ENCODE measurements at places on chromosomes 3 and 15. TPM values are rescaled to one million over a fixed set of nuclear protein-coding genes. Genes with fewer than 3 reads are reported as not detected.

DNA sequence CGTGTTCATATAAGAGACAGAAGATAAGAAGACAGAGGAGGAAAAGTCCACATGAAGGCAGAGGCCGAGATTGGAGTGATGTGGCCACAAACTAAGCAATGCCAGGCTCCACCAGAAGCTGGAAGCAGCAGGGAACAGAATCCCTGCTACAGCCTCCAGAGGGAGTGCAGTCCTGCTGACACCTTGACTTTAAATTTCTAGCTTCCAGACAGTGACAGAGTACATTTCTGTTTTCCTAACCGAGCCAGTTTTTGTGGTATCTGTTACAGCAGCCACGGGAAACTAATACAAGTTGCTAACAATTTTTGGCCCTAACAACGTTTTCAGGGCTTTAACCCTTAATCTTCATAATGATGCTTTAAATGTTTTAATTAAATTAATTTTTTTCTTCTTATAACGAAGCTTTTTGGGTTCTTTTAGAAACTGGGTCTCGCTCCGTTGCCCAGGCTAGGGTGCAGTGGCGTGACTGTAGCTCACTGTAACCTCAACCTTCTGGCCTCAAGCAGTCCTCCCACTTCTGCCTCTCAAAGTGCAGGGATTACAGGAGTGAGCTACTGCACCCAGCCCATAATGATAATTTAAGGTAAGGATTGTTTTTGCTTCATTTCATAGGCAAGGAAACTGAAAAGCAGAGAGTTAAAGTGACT, 202.3 kb upstream of the PROK2 start:
- no peak for DNase-seq
- peaks cover 31% of the 10 kb centered on the region for H3K4me1 ChIP-seq
- no peak overlapping the region for H3K4me3 ChIP-seq
- H3K27ac ChIP-seq, result no peak overlapping the region
- H3K27me3 ChIP-seq, result peaks cover 3% of the 10 kb centered on the region
- no peaks in the 10 kb centered on the region for H3K36me3 ChIP-seq

GRCh38 chr3:144622845-144623244, 651.2 kb downstream of the DIPK2A start:
- H3K4me1 ChIP-seq, result no peaks in the 10 kb centered on the region
- DNase-seq, result no peak
- H3K27ac ChIP-seq, result no peak overlapping the region
- no peaks in the 10 kb centered on the region for H3K36me3 ChIP-seq
- H3K27me3 ChIP-seq, result no peaks in the 10 kb centered on the region

- H3K4me1 ChIP-seq, result no peaks in the 10 kb centered on the region
- DNase-seq, result no peak
- no peak overlapping the region for H3K4me3 ChIP-seq
- no peaks in the 10 kb centered on the region for H3K36me3 ChIP-seq
- H3K27ac ChIP-seq, result no peak overlapping the region
Observed at GRCh38 chr3:194285850-194286197, 65.3 kb downstream of the CPN2 start.

DNA sequence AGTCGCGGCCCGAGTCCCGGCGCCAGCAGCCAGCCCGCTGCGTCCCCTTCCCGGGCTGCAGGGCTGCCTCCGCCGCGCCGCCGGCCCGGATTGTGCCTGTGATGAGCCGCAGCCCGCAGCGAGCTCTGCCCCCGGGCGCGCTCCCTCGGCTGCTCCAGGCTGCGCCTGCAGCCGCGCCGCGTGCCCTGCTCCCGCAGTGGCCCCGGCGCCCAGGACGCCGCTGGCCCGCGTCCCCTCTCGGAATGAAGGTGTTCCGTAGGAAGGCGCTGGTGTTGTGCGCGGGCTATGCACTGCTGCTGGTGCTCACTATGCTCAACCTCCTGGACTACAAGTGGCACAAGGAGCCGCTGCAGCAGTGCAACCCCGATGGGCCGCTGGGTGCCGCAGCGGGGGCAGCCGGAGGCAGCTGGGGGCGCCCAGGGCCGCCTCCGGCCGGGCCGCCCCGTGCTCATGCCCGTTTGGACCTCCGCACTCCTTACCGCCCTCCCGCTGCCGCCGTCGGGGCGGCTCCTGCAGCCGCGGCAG, 1.2 kb downstream of the CHST2 start:
- H3K4me1 ChIP-seq, result peaks cover 19% of the 10 kb centered on the region
- H3K27me3 ChIP-seq, result peaks cover 8% of the 10 kb centered on the region
- peaks cover 2% of the 10 kb centered on the region for H3K36me3 ChIP-seq

- H3K36me3 ChIP-seq, result no peaks in the 10 kb centered on the region
- no peak for DNase-seq
- peaks cover 6% of the 10 kb centered on the region for H3K27me3 ChIP-seq
- H3K4me3 ChIP-seq, result no peak overlapping the region
Observed at GRCh38 chr3:69460034-69460433, 74.1 kb upstream of the FRMD4B start.

- peaks cover 14% of the 10 kb centered on the region for H3K27me3 ChIP-seq
- H3K27ac ChIP-seq, result no peak overlapping the region
- H3K36me3 ChIP-seq, result no peaks in the 10 kb centered on the region
Observed at GRCh38 chr3:19146685-19147650, 1.3 kb upstream of the KCNH8 start.

GRCh38 chr15:22891426-22892210, 53.2 kb downstream of the NIPA2 start:
- DNase-seq, result no peak
- H3K36me3 ChIP-seq, result no peaks in the 10 kb centered on the region
- H3K4me1 ChIP-seq, result peaks cover 5% of the 10 kb centered on the region
- no peaks in the 10 kb centered on the region for H3K27me3 ChIP-seq
- no peak overlapping the region for H3K27ac ChIP-seq

GRCh38 chr3:86152620-86153019, 838.3 kb downstream of the VGLL3 start:
- no peaks in the 10 kb centered on the region for H3K36me3 ChIP-seq
- no peak overlapping the region for H3K27ac ChIP-seq
- no peaks in the 10 kb centered on the region for H3K4me1 ChIP-seq

DNA sequence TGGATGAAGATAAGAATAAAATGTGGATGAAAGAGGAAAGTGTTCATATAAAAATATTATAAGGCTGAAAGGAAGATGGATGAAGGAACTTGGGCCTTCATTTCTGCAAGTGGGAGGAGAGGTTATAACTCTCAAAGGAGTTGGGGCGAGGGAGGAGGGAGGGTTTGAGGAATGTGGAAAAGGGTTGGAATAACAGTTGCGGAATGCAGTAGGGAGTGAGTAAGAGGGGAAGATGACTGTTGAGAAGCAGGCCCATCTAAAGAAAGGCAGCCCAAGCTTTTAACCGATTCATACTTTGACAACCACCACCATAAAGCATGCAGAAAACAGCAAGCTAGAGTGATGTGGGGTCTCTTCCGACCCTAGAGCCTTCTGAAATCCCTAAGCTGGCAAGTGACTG, 8.3 kb upstream of the TM4SF4 start:
- no peak overlapping the region for H3K4me3 ChIP-seq
- no peak for DNase-seq
- H3K36me3 ChIP-seq, result no peaks in the 10 kb centered on the region
- no peak overlapping the region for H3K27ac ChIP-seq

GRCh38 chr3:13013994-13014754, 59.1 kb downstream of the IQSEC1 start:
- H3K4me1 ChIP-seq, result peaks cover 62% of the 10 kb centered on the region
- H3K27ac ChIP-seq, result peak overlapping the region; percentile 93
- H3K36me3 ChIP-seq, result peaks cover 14% of the 10 kb centered on the region

- H3K36me3 ChIP-seq, result no peaks in the 10 kb centered on the region
- no peak overlapping the region for H3K4me3 ChIP-seq
- no peak overlapping the region for H3K27ac ChIP-seq
- DNase-seq, result no peak
- H3K4me1 ChIP-seq, result no peaks in the 10 kb centered on the region
Observed at GRCh38 chr3:25403968-25404367, 24.1 kb upstream of the RARB start.

DNA sequence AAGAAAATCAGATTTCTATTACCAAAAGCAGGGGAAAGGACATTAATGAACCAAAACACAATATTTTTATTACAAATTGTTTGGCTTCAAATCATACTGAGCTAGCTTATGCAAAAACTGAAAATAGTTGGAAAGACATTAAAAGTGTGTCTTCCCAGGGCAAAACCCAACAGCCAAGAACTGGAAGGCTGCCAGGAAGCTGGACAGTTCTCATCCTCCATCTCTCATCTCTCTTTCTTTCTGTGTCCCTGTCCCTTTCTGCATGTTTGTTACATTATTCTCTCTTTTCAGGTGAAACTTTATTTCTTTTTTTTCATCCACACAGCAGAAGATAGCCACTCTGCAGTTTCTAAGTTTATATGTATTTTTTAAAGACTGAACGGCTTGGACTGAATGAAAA, 41.1 kb upstream of the SNTN start:
- no peak overlapping the region for H3K4me3 ChIP-seq
- DNase-seq, result no peak
- no peak overlapping the region for H3K27ac ChIP-seq
- H3K4me1 ChIP-seq, result no peaks in the 10 kb centered on the region
- H3K36me3 ChIP-seq, result no peaks in the 10 kb centered on the region
- no peaks in the 10 kb centered on the region for H3K27me3 ChIP-seq

TMCO5A gene
- total RNA-seq, result not detected

GOLGA8R gene
- 0.14 TPM for total RNA-seq

NISCH gene
- total RNA-seq, result 50.8 TPM

EPHB1 gene
- 1.3 TPM for total RNA-seq

OR5K2 gene
- not detected for total RNA-seq

PLOD2 gene
- total RNA-seq, result 0.38 TPM

SNTN gene
- total RNA-seq, result not detected

MIX23 gene
- total RNA-seq, result 87.8 TPM

Measured in activated CD4-positive, alpha-beta memory T cell treated with anti-CD3 and anti-CD28 coated beads for 36 hours (primary cell).